Stimulated activated CD4-positive, alpha-beta T cell treated with anti-CD3 and anti-CD28 coated beads, Interleukin-15, amount 100 ng/mL, for 48 hours (primary cell): ENCODE measurements at places on chromosomes 6 and 20.

GRCh38 chr6:70196531-70196930 is 106.4 kb downstream of the COL9A1 start:
- DNase-seq: no peak

DNA sequence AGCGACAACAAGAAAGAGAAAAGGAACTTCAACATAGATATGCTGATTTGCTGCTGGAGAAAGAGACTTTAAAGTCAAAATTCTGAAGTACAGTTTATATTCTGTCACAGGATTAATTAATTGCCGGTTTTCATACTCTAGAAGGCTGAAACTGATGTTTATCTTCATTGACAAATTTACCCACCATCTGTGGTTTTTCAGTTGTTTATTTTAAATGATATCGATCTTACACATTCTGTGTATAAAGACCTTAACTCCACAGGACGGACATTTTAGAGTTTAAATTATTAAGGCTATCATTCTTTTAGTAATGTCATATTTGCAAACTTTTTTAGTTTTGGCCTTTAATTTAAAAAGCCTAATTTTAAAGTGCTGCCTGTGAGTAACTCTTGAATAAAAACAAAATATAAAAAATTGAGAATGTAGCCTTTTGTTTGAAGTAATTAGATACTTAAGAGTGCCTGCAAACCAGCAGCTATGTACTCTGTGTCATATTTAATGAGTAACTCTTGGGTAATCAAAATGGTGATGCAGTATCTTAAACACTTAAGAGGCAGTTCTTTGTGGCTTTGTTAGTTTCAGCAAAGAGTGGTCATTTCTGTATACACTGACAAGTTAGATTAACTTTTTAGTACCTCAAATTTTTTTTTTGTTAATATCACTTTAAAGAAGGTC is 59.3 kb downstream of the CDC5L start:
- no peak for DNase-seq

- no peak for DNase-seq
These were observed 99.2 kb downstream of the EDN3 start for GRCh38 chr20:59399426-59400099.

DNA sequence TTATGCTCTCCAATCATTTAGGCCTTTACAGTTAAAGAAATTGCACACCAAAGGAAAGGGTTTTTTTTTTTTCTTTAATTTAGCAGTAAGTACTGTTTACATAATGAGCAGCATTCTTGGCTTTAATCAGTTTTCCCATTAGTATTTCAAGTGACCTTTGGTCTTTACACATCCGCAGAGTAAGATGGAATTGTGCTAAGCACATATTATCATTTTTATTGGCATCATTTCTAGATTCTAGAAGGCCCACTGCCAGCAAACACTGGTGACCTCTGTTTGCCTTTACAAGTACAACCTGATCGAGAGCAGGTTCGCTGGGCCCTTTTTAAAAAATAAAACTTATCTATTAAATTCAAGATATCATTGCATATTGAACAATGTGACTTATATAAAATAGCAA is 104.3 kb downstream of the ADGRG6 start:
- DNase-seq: no peak

DNA sequence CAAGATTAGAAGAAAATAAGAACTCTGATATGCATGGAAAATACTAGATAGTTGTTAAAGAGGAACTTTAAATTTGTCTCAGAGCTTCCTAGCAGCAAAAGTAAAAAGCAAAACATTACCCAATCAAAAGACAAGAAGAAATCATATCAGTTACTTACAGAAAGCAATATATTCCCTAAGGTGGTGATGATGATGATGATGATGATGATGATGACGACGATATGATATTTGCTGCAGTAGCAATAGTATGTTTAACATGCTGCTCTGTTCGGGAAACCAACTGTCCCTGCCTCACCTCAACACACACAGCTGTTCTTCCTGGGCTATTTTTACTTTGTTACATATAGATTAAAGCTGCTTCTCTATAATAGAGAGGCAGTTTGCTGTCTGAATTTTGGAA is 12.0 kb upstream of the TBX18 start:
- no peak for DNase-seq

GRCh38 chr20:14986026-14986655 is 648.7 kb upstream of the FLRT3 start:
- no peak for DNase-seq

- DNase-seq: no peak
These were observed 254.0 kb downstream of the CDC5L start for GRCh38 chr6:44641344-44642031.

DNA sequence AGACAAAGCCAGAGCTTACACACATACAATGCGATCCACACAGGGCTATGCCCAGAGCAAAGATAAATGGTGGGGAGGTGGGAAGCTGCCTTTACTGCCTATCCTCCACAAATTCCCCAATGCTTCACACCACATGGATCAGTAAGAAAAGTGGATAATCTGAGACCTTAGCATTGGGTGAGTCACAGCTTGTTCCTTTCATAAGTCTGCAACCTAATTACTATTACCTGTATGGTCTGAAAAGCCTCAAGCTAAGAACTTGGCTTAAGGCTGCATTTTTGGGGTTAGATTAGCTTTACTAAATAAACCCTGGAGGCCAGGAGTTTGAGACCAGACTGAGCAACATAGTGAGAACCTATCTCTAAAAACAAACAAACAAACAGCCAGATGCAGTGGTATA is 66.0 kb upstream of the BTBD3 start:
- DNase-seq: no peak

- DNase-seq: no peak
These were observed 20.8 kb downstream of the ZDHHC14 start for GRCh38 chr6:157401734-157402338.

- no peak for DNase-seq
These were observed 21.0 kb downstream of the LRP11 start for GRCh38 chr6:149843051-149843633.

- no peak for DNase-seq
These were observed 6.9 kb upstream of the PPP1R3G start for GRCh38 chr6:5078121-5078669.

GRCh38 chr6:39104528-39104927 is 10.5 kb downstream of the SAYSD1 start:
- DNase-seq: no peak

DNA sequence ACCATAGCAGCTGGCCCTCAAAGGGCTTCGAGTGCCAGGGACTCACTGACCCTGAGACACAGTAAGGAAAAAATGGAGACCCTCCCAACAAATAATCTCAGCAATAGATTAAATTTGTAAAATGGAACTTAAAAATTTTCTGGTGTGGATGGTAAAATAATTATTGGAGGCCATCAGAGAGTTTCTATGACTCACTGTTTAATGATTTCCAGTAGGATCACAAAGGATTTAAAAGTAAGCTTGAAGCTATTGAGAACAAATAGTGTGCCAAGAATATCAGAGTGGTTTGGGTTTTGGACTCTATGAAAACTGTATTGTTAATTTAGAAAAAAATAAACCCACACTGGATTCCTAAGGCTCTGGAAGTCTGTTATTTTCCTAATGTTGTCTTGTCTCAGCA is 115.2 kb upstream of the AKIRIN2 start:
- DNase-seq: no peak

DNA sequence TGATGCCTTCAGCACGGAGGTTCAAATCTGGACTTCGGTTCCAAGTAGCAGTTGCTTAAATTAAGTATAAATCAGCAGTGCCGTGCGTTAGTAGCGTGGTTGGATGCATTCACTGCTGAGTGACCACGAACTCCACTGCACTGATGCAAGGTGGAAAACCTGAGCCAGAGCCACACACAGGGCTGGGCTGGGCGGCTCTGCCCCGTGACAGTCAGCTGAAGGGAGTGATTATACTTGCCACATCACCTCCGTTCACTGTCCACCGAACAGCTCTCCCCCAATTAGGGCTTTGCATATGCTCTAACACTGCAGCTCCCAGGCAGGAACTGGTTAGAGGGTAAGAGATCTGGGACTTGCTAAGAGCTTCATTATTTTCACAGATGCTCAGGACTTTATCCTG is 22.2 kb downstream of the PPP1R3G start:
- DNase-seq: no peak

- DNase-seq: no peak
These were observed 361.1 kb downstream of the FARS2 start for GRCh38 chr6:5622276-5623005.

- DNase-seq: no peak
These were observed 570.5 kb downstream of the EPHA7 start for GRCh38 chr6:92848901-92849300.

DNA sequence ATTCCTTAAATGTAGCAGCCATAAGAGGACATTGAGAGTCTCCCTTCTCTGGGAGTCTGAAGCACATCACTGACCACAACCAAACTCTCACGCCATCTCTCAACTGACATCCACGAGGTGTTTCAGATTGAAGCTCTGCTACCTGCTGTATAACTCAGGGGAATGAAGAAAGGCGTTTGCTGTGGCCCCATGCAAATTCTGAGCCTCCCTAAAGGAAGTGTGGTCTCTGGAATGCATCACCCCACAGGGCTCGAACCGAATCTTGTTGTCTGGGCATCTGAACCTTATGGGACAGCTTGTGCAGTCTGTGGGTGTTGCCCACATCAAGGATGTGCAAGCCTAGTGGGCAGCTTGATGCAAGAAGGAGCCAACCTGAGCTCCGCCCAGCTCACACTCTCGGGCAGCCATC is 10.9 kb downstream of the PMEPA1 start:
- no peak for DNase-seq
